ENCODE measurements at places on chromosomes 7 and 10.

GRCh38 chr10:4541292-4541691, 284.7 kb upstream of the AKR1E2 start:
- peak; percentile 97 for DNase-seq

GRCh38 chr7:40918701-40919271, 784.0 kb downstream of the SUGCT start:
- DNase-seq, result peak; percentile 93

GRCh38 chr7:126778101-126778500, 474.6 kb downstream of the GRM8 start:
- no peak for DNase-seq

DNA sequence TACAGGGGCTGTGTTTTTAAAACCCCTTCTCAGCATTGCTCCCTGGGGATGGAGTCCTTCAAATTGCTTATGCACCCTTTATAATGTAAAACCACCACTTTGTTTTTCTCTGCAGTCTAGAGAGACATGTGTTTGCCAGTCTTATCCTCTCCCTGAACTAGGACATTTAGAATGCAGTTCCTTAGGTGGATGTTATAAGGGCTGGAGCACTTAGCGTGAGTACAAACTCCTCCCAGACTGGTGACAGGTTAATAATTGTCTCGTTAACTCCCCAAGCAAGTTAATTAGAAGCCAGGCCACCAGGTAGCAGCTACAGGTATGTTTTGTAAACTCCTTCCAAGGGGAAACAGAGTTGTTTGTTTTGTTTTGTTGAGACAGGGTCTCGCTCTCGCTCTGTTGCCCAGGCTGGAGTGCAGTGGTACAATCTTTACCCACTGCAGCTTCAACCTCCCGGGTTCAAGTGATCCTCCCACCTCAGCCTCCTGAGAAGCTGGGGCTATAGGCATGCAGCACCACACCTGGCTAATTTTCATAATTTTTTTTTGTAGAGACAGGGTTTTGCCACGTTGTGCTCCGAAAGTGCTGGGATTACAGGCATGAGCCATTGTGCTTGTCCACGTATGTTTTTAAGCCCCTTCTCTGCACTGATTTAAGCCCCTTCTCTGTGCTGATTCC, 100.2 kb downstream of the FAM107B start:
- DNase-seq, result no peak

DNA sequence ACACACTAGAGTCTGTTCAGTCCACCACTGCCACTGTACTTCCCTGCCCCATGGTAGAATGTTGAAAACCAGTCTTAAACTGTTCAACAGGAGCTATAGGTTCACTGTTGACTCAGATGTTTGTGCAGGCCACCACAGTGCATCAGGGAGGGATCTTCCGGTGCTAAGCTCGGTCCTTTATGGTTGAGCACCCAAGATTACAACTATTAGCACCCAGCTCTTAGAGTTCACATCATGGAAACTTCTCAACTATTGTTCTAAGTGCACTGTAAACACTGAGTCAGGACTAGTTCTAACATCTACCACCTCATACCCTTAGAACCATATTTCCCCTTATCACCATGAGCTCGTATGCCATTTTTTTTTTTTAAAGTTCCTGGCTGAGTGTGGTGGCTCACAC, 97.1 kb upstream of the MXI1 start:
- DNase-seq, result no peak

DNA sequence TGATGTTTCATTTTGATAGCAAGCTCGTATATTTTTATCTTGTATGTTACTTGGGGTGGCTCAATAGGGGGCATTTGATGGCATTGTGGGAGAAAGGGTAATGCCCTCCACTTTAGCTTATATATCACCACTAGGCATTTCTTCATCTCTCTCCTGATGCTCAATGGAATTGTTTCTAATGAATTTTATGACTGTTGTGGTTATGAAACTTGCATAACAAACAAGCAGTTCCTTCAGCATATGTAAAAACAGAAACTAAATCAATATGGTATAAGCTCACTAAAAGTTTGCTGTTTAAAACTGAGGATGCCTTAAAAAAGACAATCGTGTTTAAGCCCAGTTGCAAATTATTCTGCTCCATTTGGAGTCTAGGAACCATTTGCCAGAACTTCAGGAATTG, 75.5 kb downstream of the CDK14 start:
- DNase-seq, result no peak

DNA sequence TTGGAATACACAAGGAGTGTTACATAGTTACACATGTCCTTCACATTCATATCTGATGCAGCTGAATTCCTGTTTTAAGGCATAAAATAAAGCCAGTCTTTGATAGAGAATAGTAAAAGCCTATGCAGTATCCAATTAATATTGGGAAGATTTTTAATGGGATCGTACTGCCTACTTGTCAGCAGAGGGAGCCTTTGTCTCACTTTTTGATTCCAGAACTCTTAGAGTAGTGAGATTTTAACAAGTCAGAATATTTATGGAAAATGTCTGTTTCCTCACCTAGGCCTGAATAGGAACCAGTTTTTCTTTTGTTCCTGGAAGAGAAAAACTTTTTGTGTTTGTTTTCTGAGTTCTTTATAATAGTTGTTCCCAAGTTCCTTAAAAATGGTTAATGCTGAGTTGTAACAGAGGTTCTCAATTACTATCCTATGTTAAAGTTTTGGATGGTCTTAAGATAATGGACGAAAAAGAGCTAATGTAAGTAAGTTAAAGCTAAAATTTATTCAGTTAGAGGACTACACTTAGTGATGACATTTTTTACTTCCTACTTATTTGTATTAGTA, 114.0 kb downstream of the BBS9 start:
- peak; percentile 27 for DNase-seq

GRCh38 chr7:109751241-109751640, 1181.6 kb downstream of the DNAJB9 start:
- DNase-seq, result peak; percentile 11

- DNase-seq, result no peak
These were observed 49.8 kb downstream of the SLC29A4 start for GRCh38 chr7:5332579-5332978.

DNA sequence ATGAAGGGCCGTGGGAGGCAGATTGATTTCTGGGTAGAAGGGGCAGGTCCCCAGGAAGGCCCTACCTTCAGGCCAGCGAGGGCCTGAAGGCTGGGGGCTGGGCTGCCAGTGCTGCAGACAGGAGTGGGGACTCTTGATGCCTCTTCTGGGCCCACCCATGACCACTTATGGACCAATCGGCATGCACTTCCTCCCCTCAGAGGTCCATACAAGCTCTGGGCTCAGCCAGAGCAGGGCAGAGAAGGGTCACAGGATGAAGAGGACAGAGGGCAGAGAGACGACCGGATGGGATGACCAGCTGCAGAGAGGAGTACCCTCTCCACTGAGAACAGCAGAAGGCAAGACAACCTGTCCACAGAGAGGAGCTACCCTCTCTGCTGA, 120.1 kb downstream of the DYNC2I1 start:
- DNase-seq, result no peak

GRCh38 chr10:133318494-133319127, 9.9 kb downstream of the ZNF511 start:
- DNase-seq, result peak; percentile 37

DNA sequence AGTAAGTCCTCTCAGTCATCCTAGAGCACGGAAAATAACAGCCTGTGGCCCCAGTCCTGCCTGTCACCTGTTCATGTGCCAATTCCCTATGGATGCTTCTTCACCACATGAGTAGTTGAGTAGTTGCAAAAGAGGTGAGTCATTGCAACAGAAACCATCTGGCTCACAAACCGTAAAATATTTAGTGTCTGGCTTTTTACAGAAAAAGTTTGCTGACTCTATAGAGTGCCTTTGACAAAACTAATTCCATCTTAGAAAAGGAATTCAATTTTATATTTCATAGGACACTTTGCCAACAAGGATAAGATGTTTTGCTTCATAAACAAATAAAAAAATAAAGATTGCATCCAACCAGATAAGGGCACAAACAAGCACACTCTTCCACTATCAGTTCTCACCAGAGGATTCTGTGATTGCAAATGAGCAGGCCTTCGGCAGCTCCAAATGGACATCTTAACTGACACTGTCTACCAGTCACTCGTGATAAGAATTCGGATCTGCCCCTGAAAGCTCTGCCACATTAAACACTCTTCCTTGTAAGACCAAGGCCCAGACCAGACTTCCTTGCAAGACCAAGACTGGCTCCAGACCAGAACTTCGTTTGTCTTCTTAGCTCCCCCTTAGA, 242.7 kb upstream of the SEMA3C start:
- peak; percentile 95 for DNase-seq

DNA sequence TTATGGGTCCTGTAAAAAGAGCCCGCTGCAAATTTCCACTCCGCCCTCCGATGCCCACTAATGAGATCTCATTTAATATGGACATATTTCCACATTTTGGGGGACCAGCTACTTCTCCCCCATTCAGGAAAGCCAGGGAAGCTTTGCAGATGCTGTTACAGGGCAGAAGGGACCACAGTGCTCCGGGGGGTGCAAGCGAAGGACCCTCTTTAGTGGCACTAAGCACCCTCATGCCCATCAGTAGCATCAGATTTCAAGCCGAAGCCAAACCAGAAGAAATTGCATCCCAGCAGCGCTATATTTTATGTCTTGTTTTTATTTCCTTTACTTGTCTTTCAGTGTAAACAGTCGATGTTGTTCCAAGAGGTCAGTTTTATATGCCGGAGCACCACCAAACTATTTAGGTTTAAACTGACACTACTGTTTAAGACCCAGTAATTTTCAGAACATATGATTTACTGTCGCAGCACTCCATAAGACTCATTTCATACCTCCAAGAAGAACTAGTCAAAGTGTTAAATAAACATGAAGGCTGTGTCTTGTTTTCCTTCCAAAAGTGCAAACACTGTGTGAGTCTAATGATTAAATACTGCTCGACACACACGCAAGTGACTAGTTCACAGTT, 122.2 kb upstream of the MGMT start:
- DNase-seq, result no peak

- DNase-seq, result no peak
These were observed 11.5 kb upstream of the CC2D2B start for GRCh38 chr10:95896071-95896850.

DNA sequence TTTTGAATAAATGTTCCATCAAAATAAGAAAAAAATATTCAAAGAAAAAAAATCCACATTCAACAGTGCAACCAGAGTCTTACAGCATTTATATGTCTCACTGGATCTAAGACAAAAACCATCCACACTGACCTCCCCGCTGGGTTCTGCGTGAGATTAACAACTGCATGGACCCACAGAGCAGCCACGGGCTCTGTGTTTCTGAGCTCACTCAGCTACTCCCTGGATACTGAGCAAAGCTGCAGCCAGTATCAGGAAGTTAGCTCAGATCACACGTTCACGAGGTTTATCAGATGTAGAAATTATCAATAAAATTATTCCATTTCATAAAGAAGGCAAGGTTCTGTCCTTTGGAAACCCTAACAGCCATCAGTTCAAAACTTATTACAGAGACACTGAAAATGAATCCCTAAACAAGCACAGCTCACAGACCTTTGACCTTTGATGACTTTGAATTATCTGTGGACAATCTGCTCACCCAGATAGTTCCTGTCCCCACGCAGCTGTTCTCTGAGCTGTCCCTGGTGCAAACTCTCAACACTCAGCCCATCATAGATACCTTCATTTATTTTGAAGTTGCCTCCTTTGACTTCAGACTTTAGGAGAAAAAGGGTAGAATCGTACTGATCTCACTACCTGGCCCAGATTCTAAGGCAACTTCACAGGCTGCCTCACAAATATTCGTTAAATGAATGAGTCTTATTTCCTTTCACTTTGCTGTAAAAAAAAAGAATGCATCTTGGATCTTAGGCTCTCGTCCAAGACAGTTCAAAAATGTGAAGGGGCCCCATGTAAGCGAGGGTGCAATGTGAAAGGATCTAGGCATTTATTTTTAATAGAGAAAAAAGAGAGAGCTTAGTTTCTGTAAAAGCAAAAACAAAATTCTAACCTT, 67.7 kb upstream of the SVIL start:
- DNase-seq, result no peak

GRCh38 chr10:43304687-43305333, 37.9 kb upstream of the RASGEF1A start:
- peak; percentile 11 for DNase-seq

GRCh38 chr10:11831520-11831951, 8.4 kb downstream of the PROSER2 start:
- no peak for DNase-seq

- DNase-seq, result peak; percentile 81
These were observed 208.6 kb downstream of the ZNF365 start for GRCh38 chr10:62582804-62583208.

- DNase-seq, result no peak
These were observed 3.4 kb downstream of the STYXL1 start for GRCh38 chr7:76044375-76044865.

DNA sequence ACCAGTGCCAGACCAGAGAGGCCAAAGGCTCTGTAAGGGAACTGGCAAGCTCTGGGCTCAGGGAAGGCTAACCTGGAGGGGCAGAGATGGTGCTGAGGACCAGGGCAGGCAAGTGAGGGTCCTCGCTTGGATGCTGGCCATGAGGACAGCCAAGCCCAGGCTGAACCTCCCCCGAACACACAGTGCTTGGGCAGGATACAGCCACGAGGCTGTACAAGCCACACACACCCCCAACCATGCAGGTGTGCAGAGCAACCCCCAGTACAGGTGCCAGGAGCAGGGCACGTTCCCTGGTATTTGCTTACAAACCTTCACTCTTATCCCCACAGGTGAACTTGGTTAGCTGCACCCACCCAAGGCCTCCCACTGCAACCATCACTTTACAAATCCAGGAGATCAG, 185.7 kb downstream of the GRID1 start:
- no peak for DNase-seq

- DNase-seq, result no peak
These were observed 398.6 kb downstream of the ACTR3B start for GRCh38 chr7:153158149-153158548.

- DNase-seq, result no peak
These were observed 1.7 kb upstream of the HOXA4 start for GRCh38 chr7:27132214-27132613.

DNA sequence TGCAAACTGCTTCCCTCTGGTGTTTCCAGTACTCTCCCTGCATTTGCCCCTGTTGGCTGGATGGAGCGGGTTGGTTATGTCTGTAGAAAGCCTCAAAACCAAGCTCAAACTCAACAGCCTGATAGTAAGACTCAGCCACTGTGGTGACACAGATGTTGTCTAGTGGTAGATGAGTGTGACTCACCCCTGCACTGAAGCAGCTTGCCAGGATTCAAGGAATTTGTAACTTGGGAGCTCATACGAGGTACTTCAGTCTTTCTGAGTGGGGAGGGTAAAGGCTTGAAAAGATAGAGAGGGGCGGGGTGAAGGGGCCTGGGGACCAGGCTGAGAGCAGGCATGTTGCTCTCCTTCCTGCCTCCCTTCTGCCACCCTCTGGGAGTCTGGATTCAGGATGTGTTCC, 22.9 kb upstream of the AQP1 start:
- peak; percentile 70 for DNase-seq

DNA sequence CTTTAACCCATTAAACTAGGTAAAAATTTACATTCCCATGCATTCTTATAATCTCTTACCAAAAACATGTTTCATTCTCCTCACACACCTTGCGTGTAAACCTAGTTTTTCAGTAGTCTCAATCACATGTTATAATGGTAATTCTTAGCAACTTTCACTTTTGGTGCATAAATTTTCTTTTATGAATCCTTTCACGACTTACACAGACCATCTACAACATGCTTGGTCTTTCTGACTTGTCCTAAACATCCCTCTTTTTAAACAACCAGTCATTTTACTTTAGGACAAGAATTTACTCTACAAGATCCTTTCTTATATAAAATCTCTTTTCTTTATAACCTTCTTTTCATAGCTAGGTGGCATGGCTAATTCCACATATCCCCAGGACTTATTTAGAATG, 25.8 kb downstream of the FBXL13 start:
- DNase-seq, result peak; percentile 17
